ENCODE measurements at places on chromosomes 11 and 22. TPM values are rescaled to one million over a fixed set of nuclear protein-coding genes. Genes with fewer than 3 reads are reported as not detected.

DNA sequence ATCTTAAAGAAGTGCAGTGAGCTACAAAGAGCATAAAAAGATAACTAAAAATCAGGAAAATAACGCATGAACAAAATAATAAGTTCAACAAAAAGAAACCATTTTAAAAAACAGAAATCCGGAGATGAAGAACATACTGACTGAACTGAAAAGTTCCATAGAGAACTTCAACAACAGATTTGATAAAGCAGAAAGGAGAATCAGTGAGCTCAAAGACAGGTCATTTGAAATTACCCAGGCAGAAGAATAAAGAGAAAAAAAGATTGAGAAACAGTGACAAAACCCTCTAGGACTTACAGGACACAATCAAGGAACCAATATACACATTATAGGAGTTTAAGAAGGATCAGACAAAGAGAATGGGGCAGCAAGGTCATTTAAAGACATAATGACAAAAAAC is 334.3 kb downstream of the NTM start:
- H3K4me1 ChIP-seq = no peaks in the 10 kb centered on the region
- no peak overlapping the region for H3K4me3 ChIP-seq
- H3K27me3 ChIP-seq = peaks cover 46% of the 10 kb centered on the region
- DNase-seq = no peak
- H3K27ac ChIP-seq = no peak overlapping the region

DNA sequence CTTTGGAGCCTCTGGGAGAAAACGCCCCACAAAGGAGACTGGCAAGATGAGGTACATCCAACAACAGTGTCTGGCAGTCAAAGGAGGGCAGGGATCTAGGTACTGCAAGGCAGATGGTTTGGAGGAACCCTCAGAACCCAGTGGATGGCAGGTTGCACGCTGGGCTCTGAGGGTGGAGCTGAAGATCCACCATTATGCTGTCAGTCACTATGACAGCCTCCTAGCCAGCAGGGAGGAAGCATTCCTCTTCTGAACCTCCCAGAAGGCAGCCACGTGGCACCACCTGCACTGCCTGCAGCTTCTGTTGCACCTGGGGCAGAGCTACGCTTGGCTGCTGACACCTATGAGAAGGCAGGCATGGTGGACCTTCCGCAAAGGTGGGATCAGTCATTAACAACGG is 40.2 kb downstream of the HTR3A start:
- no peaks in the 10 kb centered on the region for H3K36me3 ChIP-seq
- H3K27ac ChIP-seq = no peak overlapping the region
- no peak overlapping the region for H3K4me3 ChIP-seq
- no peaks in the 10 kb centered on the region for H3K4me1 ChIP-seq
- peaks cover 32% of the 10 kb centered on the region for H3K27me3 ChIP-seq
- no peak for DNase-seq

DNA sequence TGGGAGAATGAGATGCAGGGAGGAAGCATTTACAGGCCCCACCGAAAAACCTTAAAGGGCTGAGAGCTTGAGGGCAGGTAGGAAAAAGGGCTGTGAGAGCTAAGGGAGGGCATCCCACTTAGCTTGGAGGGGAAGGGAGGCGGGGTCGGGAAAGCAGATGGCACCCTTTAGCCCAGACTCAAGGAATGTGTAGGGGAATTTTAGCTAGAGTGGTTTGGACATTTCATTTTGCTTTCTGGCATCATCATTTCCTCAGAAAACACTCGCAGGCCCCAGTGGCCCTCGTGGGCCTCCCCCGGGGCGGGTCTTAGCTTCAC is 846 bp upstream of the STIM1 start:
- H3K27ac ChIP-seq = peak overlapping the region; percentile 89
- DNase-seq = no peak
- peaks cover 36% of the 10 kb centered on the region for H3K4me1 ChIP-seq
- H3K36me3 ChIP-seq = no peaks in the 10 kb centered on the region
- no peaks in the 10 kb centered on the region for H3K27me3 ChIP-seq

DNA sequence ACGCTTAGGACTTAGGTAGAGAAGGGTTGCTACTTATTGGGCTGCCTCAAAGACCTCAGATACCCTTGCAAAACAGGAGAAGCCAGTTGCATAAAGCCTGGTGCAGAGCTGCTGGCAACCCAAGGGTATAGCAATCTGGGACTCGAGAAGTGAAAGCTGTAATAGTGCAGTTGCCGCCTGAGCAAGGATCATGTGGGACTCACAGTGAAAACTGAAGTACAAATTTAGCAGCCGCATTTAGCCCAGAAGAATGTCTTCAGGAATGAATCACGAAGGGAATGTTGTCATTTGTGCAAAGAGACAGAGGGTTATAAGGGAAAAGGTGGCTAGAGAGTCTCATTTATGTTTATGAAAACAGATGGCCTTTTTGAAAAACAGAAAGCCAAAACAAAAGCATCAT is 267.2 kb downstream of the TENM4 start:
- H3K4me1 ChIP-seq = peaks cover 21% of the 10 kb centered on the region
- peaks cover 12% of the 10 kb centered on the region for H3K27me3 ChIP-seq
- no peaks in the 10 kb centered on the region for H3K36me3 ChIP-seq
- DNase-seq = no peak

DNA sequence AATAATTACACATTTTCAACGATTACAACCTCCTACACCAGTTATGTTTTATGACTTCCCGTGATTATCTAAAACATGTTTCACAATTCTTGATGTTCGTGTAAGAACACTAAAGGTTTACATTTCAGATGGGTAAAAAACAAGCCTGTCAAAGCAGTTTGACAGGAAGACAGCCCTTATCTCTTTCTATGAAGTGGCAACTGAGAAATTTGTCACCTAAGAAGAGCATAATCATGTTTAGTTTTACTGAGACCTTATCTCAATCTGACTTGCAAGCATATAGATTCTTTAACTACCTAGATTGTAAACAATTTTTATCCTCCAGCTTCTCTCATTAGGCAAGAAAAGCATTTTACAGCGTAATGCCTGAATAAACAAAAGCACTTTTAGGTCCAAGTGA is 218.4 kb upstream of the ZBED5 start:
- no peak for DNase-seq
- H3K36me3 ChIP-seq = no peaks in the 10 kb centered on the region
- peaks cover 70% of the 10 kb centered on the region for H3K27me3 ChIP-seq
- no peaks in the 10 kb centered on the region for H3K4me1 ChIP-seq
- no peak overlapping the region for H3K27ac ChIP-seq

The OR5AN1 gene
- total RNA-seq = not detected

- no peak for DNase-seq
- peaks cover 16% of the 10 kb centered on the region for H3K36me3 ChIP-seq
- no peak overlapping the region for H3K27ac ChIP-seq
- H3K27me3 ChIP-seq = no peaks in the 10 kb centered on the region
- no peak overlapping the region for H3K4me3 ChIP-seq
- peaks cover 23% of the 10 kb centered on the region for H3K4me1 ChIP-seq
Observed at GRCh38 chr11:76658651-76659650, 11.6 kb downstream of the LRRC32 start.

GRCh38 chr11:69450064-69450856 is 31.2 kb upstream of the LINC01488 start:
- peaks cover 29% of the 10 kb centered on the region for H3K4me1 ChIP-seq
- H3K36me3 ChIP-seq = no peaks in the 10 kb centered on the region
- no peak overlapping the region for H3K4me3 ChIP-seq
- no peak for DNase-seq

- H3K4me3 ChIP-seq = no peak overlapping the region
- H3K27me3 ChIP-seq = peaks cover 2% of the 10 kb centered on the region
- no peak overlapping the region for H3K27ac ChIP-seq
- no peak for DNase-seq
- H3K36me3 ChIP-seq = no peaks in the 10 kb centered on the region
- no peaks in the 10 kb centered on the region for H3K4me1 ChIP-seq
Observed at GRCh38 chr11:15266999-15267398, 152.3 kb downstream of the INSC start.

The SLC22A12 gene
- total RNA-seq = not detected

DNA sequence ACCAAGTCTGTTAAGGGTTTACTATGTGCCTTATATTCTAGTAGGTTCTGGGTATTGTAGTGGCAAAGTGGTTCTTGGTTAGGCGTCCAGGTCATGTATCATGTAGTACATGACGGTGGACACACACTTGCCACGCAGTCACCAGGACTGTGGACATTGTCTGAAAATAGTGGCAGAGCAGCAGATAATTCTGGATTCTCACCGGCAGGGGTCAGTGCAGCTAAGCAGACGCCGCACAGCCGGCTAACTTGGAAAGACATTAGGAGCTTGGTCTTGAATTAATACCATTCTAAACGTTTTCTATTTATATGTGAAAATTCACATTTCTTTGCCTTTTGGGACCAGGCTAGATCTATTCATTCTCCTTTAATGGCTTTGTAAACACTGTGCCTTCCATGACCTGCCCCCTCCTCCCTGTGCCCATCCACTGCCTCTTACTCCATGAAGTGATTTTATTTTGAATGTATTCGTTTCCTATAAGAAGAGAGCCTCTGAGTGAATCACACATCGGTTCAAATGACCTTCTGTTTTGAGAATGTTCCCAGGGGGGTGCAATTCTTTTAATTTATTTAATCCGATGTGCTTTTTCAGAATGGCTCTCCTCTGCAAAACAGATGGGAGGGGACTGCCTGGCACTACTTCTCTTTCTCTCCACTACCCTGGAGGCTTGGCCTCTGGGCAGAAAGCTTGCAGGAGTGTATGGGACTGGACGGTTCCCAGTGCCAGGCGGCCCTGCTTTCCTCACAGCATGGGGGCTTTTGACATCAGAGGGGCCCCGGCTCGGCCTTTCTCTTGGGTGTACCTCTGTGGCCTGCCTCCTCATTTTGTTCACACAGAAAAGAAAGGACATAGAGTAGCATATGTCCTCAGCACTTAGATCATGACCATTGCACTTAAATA is 378.0 kb downstream of the NTM start:
- H3K27me3 ChIP-seq = no peaks in the 10 kb centered on the region
- peak overlapping the region; percentile 41 for H3K27ac ChIP-seq
- no peak for DNase-seq
- H3K36me3 ChIP-seq = no peaks in the 10 kb centered on the region
- H3K4me3 ChIP-seq = no peak overlapping the region

DNA sequence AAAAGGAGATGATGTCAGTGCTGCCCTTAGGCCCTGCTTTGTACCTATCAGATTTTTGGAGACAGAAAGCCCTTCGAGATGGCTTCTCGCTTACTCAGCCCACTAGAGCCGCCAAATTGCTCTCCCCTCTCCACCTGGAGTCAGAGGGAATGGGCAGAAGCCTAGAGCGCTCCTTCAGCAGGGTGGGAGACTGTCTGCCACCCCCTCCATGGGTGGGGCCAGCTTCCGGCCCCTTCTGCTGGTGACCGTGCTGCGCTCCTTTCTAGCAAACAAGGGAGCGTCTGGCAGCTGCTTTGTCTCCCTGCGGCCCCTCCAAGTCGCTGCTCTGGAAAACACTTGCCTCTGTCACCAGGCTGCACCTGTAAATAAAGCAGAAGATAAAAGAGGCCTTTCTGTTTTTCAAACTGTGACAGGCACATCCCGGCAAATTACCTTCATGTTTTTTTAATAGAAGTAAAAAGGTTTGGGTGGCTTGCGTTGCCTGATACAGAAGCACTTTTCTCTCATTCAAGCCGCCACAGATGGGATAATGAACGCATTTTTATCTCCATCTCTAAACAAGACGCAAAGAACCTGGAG is 145.7 kb upstream of the NECTIN1 start:
- no peaks in the 10 kb centered on the region for H3K36me3 ChIP-seq
- no peak overlapping the region for H3K4me3 ChIP-seq
- DNase-seq = no peak
- H3K27me3 ChIP-seq = peaks cover 2% of the 10 kb centered on the region
- H3K4me1 ChIP-seq = no peaks in the 10 kb centered on the region

DNA sequence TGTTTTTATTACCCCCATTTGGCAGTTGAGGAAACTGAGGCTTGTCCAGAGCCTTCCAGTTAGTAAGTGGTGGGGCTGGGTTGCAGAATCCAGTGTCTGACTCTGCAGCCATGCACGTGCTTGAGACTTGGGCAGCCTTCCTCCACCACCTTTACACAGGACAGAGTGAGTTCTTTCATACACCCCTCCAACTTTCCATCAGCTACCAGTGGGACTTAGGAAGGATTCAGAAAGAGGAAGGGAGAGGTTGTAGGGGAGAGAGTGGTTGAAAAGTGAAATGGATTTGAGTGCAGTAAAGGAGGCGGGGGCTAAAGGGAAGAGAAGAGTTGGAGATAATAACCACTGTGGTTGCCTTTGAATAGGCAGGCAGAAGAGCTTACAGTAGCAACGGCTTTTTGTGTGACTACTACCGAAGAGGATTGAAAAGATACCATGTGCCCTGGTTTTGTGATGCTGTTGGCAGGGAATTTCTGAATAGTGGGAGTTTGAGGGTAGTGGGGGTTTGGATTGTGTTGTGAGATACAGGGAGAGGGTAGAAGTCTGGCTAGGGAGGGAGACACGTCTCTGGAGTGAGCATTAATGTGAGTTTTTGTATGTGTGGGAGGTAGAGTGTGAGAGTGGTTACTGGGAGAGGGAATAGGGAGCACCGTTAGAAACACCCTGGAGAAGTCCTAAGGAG is 1.7 kb downstream of the UVRAG start:
- peaks cover 21% of the 10 kb centered on the region for H3K4me1 ChIP-seq
- no peaks in the 10 kb centered on the region for H3K27me3 ChIP-seq
- DNase-seq = no peak
- H3K27ac ChIP-seq = no peak overlapping the region
- peaks cover 2% of the 10 kb centered on the region for H3K36me3 ChIP-seq

The TSKU gene
- 84.1 TPM for total RNA-seq

The PPP6R3 gene
- 87.8 TPM for total RNA-seq

GRCh38 chr11:107040433-107041087 is 22.3 kb upstream of the GUCY1A2 start:
- no peak overlapping the region for H3K27ac ChIP-seq
- peaks cover 8% of the 10 kb centered on the region for H3K4me1 ChIP-seq
- H3K27me3 ChIP-seq = peaks cover 19% of the 10 kb centered on the region
- no peaks in the 10 kb centered on the region for H3K36me3 ChIP-seq

Data from osteocyte (in vitro differentiated cells).